ENCODE measurements at places on chromosomes 16 and 17.
A peak's percentile ranks its signal among the peaks of the same experiment; 100 is the strongest.

- no peak for DNase-seq
Observed at GRCh38 chr16:85695196-85696128, 6.7 kb upstream of the GINS2 start.

- no peak for DNase-seq
Observed at GRCh38 chr17:48228720-48229119, 121.2 kb downstream of the SNX11 start.

GRCh38 chr17:76732734-76733617 lies 4.2 kb downstream of the SRSF2 start:
- no peak for DNase-seq

- no peak for DNase-seq
Observed at GRCh38 chr16:78844682-78845081, 745.2 kb downstream of the WWOX start.

DNA sequence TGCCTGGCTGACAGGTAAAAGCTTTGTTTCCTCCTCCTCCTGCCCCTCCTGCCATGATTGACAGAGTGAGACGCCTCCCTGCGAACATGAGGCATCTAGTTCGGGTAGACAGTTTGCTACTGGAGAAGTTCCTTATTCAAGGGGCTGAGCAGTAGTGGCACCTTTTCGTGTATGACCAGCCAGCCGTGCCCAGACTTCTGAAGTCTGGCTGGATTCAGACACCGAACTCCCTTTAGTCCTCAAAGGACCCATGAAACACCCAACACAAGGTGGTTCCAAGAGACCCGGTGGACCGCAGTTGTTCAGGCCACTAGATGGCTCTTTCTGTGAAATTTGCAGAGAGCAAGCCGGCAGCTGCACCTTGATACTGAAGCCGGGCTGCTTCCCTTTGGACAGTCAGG lies 192.8 kb downstream of the XYLT1 start:
- DNase-seq, result peak; percentile 14
